ENCODE measurements at places on chromosomes 6 and 20.

DNA sequence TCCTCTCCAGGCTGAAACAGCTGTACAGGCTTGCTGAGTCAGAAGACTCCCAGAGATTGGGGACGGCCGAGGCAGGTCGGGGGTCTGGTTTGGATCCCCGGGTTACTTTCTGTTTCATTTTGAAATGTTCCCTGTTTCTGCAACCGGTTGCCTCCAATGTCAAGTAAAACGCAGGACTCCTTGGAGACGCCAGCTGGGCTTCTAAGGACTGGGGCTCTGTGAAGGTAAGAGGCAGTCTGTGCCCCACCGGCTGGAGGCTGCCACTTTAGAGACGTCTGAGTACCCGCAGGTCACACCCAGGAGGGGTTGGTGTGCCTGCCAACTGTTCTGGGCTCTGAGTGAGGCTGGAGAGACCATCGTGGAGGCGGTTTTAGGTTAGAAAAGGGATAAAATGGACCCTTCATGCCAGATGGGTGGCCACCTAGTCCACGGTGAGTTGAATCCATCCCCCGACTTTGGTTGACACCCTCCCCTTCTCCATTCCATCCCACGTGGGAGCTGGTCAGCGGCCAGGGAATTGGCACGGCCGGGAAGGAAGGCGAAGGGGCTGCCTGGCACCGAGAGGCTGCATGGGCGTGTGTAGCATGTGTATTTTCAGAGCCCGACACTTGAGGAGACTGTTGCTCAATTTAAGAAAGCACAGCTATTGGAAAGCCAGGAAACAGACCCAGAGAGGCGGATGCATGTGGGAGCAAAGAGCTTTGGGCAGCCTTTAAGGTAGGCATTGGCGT, 240.9 kb downstream of the PHACTR1 start:
- DNase-seq = peak; percentile 22

GRCh38 chr6:157586476-157587126, 205.6 kb downstream of the ZDHHC14 start:
- no peak for DNase-seq

DNA sequence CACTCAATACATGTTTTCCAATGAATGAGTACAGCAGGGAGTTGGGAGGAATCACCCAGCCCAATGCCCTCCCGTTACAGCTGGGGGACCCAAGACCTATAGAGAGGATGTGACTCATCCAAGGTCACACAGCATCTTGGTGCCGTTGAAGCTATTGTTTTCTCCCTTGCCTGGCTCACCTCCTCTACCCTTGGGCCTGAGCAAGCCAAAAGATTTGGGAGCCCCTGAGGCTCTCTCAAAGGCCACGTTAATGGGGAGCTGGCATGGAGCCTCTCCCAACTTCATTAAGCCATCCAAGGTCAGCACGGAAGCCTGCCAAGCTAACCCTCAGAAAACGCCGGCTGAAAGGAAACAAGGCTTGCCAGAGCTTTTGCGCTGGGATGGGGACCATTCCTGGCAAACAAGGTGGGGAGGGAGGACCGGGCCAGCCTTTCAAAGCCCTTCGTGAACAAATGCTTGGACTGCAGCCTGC, 30.4 kb downstream of the KCNB1 start:
- DNase-seq = no peak

DNA sequence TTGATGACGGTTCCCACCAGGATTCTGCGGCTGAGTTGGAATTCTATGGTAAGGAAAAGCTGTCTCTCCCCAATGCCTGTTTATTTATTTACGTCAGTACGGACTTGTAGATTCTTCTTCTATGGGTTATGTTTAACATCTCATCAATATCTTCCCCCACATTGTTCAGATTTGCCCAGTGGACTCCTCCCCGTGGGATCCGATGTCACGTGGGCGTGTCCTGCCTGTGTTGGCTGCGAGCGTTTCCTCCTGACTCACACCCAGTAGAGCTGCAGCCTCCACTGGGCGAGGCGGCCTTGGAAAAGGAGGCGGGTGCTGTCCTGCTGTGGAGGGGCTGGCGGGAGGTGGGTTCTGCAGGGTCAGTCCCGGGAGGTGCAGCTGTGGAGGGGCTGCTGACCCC, 46.8 kb upstream of the SLCO4A1 start:
- DNase-seq = peak; percentile 81

GRCh38 chr6:170211404-170212025, 79.4 kb downstream of the DLL1 start:
- DNase-seq = no peak

DNA sequence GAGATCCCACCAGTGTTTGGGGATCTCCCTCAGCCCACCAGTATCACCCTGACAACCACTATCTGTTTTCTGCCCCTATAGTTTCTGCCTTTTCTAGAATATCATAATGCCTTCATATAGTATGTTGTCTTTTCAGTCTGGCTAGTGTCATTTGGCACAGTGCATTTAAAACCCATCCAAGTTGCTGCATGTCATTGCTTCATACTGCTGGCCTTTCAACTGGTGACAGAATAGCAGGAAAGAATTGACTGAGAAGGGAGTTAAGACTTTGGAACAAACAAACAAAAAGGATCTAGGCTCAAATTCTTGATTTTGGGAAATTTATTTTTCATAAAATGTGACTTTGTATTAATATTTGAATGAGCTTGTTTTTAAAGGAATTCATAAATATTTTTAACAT, 4.5 kb downstream of the LMBRD1 start:
- no peak for DNase-seq

GRCh38 chr20:62318400-62319345, 15.9 kb downstream of the ADRM1 start:
- peak; percentile 37 for DNase-seq

GRCh38 chr6:26173836-26174145, 86.6 kb downstream of the HFE start:
- DNase-seq = no peak

GRCh38 chr6:73452107-73452461, at the start of gene CGAS:
CGAS (minus strand) TSS chr6:73452297; CDS start chr6:73452181, 116 bp downstream.
- DNase-seq = peak; percentile 70

Data from hepatic stellate cell (primary cell).